NCI-H1105 (cell line): ENCODE measurements at places on chromosomes 5 and 9.

- DNase-seq, result no peak
These were observed 160.3 kb downstream of the HSD17B3 start for GRCh38 chr9:96141666-96142065.

GRCh38 chr5:121719255-121719654 is 132.4 kb upstream of the FTMT start:
- DNase-seq, result no peak

DNA sequence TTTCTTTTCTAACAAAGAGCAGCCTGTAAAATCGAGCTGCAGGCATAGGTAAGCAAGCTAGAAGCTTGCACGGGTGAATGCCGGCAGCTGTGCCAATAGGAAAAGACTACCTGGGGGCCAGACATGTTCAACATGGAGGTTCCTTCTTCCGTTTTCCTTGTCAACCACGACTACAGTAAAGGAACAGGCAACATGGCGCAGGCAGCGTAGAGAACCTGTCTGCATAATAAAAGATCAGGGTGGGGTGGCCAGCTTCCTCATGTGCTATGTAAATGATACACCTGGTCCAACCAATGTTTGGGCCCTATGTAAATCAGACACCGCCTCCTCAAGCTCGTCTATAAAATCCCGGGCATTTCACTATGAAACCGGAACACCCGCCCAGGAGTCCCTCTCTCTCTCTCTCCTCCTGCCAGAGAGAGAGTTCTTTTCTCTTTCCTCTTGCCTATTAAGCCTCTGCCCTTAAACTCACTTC is 103.8 kb upstream of the LIFR start:
- peak; percentile 97 for DNase-seq

GRCh38 chr9:122088880-122089706 is 4.0 kb downstream of the TTLL11 start:
- no peak for DNase-seq

GRCh38 chr5:39835371-39835770 is 410.6 kb upstream of the DAB2 start:
- DNase-seq, result no peak

DNA sequence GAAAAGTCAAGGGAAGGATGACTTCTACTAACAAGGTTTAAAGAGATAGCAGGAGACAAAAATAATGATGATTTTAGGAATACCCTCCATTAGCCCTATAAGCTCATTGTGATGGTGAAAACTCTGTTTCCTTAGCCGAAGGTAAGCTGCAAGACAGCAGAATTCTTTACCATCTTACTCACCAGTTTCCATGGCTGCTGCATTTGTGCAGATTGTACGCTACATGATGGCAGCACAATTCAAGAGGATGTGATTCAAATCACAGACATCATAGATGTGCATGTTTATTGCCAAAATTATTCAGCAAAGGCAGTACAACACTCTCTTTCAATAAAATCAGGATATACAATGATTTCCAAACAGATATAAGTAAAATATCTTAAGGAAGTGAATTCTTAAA is 175.6 kb downstream of the SPATA31D1 start:
- DNase-seq, result no peak

- DNase-seq, result no peak
These were observed 9.6 kb upstream of the OR5C1 start for GRCh38 chr9:122779181-122779580.

DNA sequence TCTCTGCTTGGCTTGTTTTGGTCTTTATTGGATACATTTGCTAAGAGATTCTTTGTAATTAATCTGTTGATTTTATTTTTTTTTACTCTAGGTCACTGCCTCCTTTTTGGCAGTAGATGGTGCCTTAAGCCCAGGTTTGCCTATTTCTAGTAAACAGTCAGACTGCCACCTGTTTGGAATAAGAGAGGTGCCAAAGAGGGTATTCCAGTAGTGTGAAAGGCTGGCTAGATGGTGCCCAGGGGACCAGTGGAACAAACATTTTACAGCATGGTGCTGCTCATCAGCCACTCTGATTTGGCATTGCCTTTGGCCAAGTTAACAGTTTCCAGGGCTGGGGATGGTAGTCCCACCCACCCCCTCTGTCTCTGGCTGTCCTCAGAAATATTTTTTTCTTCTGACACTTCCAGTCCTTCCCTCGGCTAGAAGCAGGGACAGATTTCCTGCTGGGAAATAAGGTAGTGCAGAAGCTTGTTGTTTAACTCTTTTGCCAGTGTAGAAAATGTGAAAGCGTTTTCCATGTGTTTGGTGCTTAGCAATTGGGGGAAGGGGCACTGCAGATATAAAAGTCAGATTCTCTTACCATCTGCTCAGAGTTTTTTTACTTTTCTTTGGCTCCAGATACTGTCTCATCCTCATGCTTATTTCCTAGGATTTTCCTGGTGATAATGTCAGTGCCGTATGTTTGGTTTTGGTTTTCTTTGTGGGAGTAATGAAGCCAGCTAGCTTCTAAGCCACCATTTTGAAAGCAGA is 36.6 kb upstream of the FBXL7 start:
- peak; percentile 34 for DNase-seq

- DNase-seq, result no peak
These were observed 115.2 kb upstream of the WWC1 start for GRCh38 chr5:168176251-168176650.

DNA sequence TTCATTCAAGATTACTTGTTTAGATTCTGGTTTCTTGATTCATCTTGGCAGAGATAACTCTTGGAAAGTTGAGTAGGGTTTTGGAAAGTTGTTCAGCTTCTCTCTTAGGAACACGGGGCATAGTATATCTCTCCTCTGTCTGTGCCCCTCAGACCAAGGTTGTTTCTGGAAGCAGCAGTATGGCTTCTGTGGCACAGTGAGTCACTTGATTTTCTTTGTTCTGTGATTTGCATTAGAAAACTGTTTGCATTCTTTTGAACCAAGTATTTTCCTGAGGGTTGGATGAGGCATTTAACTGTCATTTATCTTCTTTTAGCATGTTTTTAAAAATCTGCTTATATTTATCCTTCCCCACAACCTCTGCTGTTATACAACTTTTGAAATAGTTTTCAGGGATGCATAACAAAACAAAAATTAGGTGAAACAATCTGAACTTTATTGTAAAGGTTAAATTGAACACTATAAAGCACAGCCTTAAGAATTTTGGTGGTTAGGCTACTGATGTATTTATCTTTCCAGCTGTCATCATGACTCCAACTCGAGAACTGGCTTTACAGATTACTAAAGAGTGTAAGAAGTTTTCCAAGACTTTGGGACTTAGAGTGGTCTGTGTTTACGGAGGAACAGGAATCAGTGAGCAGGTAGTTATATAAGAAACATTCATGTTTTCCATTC is 26.5 kb downstream of the DDX46 start:
- DNase-seq, result no peak

DNA sequence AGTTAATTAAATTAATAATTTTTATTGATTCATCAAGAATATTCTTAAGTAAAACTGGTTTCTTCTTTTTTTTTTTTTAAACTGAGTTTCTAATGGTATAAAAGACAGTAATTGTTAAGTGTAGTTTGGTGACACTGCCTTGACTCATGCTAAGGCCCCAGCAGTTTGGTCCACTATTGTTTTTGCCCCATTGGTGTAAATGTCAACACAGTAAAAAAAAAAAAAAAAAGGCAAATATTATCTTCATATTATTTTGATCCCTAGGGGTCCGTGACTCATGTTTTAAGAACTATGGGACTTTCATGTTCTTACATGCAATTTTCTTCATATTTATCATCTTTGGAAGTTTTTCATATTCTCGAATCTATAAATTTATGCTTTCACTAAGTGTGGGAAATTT is 29.2 kb upstream of the JAK2 start:
- no peak for DNase-seq

DNA sequence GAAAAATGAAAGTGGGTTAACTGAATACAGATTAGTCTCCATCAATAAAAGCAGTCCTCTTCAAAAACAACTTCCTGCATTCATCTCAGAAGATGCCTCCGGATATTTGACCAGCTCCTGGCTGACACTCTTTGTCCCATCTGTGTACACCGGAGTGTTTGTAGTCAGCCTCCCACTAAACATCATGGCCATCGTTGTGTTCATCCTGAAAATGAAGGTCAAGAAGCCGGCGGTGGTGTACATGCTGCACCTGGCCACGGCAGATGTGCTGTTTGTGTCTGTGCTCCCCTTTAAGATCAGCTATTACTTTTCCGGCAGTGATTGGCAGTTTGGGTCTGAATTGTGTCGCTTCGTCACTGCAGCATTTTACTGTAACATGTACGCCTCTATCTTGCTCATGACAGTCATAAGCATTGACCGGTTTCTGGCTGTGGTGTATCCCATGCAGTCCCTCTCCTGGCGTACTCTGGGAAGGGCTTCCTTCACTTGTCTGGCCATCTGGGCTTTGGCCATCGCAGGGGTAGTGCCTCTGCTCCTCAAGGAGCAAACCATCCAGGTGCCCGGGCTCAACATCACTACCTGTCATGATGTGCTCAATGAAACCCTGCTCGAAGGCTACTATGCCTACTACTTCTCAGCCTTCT is 16.6 kb downstream of the F2R start:
- no peak for DNase-seq

DNA sequence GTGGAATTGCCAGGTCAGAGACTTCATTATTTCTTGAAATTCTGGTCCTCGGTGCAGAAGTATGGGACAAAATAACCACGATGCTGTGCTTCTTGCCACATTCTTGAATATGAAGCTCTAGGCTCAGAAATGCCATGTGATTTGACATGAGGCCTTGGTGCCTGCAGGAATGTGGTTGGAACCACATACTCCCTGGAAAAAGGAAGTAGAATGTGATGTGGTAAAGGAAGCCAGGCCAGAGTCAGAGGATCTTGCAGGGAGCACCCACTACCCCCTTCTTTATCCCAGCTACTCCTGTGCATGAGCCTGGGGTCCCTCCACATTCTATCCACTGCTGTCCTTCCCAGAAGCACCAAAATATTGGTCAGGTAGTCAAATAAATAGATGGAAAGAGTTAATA is 80.9 kb downstream of the FOXD1 start:
- no peak for DNase-seq

DNA sequence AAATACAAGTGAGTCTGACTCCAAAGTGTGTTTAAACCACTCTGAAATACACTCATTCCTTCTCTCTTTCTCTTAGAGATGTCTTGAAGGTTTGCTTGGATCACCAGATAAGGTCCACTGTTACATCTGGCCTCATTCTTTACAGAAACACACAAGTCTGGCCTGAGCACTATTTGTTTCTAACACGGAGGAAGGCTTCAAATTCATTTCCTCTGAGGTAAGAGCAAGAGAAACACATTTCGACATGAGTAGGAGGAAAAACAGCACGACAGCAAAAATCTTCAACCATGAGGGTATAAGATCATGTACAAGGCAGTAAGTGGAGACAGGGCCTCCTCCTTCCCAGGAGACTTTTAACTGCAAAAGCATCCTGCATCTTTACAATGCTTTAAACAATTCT is 8.0 kb downstream of the SIL1 start:
- no peak for DNase-seq

- no peak for DNase-seq
These were observed 13.1 kb downstream of the DAP start for GRCh38 chr5:10747678-10748622.

GRCh38 chr9:105993921-105994715 is 299.8 kb downstream of the TMEM38B start:
- DNase-seq, result peak; percentile 2

GRCh38 chr5:95057615-95058014 is 227.3 kb downstream of the MCTP1 start:
- no peak for DNase-seq

- no peak for DNase-seq
These were observed 83.4 kb downstream of the ADRB2 start for GRCh38 chr5:148909766-148910165.

GRCh38 chr9:112700085-112700484 is 17.8 kb downstream of the INIP start:
- DNase-seq, result no peak
